ENCODE measurements at places on chromosomes 1 and 21.

GRCh38 chr1:11456965-11457364 is 22.0 kb upstream of the DISP3 start:
- DNase-seq: no peak

DNA sequence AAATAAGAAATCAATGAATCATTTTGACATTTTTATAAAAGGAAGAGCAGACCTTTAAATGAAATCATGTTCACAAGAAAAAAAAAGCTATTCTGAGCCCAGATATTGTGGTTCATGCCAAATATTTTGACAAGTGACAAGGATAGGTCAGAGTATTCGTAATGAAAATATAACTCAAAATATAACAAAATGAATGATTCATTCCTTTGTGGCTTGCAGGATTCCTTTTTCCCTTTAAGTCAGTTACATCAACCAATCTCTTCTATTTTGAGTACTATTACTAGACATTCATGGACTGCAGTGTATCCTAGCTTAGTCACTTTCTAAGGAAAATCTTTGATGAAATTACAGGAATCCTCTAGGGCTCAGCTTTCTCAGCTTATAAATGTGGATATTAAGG is 188.7 kb downstream of the COL11A1 start:
- peak; percentile 26 for DNase-seq

DNA sequence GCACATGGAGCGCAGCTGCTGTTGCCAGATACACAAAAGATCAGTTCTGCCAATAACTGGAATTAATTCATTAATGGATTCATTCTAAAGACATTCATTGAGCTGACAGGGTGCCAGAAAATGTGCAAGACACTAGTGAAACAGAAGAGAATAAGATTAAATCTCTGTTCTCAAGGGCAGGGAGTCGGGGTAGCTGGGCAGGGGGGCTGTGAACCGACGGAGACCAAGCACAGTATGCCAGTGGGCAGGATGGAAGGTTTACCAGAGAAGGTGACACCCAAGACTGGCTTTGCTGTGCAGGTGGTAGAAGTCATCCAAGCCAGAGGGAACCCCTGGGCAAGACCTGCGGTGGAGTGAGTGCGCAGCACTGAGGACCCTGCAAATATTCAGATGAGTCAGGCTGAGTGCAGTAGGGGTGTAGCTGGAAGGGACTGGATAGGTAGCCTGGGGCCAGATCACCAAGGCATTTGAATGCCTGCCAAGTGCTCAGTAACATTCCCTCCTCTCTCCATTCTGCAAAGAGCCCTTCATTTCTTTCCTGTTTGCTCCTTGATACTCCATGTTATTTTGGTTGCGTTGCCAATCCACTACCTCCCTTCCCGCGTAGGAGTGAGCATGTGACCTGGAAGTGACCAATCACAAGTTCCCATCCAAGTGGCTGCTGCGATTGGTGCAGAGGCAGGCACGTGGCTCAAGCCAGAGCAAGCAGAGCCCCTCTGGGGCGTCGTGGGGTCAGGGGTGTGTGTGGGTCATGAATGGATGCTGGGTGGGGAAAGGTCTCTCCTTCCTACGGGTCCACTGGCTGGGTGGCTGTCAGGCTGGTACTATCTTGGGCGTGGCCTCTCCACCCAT is 413.1 kb downstream of the PTPRU start:
- DNase-seq: no peak

DNA sequence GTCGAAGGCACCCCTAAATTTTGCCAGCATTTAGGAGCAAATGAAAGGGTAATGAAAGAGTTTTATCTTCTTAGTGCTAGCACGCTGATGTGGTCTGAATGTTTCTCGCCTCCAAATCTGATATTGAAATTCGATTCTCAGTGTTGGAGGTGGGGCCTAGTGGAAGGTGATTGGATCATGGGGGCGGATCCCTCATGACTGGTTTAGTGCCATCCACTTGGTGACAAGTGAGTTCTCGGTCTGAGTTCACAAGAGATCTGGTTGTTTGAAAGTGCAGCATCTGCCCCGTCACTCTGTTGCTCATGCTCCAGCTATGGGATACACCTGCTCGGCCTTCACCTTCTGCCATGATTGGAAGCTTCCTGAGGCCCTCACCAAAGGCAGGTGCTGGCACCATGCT is 75.1 kb upstream of the ZBTB40 start:
- DNase-seq: no peak

DNA sequence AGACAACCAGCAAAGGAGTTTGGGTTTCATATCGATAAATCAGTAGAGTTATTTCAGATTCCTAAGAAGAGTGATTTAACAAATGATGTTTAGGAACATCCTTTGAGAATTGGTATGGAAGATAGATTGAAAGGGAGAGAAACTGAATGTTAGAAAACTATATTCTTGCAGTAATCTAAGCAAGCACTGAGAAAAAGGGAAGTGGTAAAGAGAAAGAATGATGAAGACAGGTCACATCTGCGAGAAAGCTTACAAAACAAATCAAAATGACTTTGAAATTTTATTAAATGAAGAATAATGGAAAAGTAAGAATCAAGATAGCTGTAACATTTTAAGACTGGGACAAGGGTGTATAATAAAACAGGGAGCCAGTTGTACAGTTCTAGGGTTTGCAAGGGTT is 177.0 kb downstream of the HS2ST1 start:
- no peak for DNase-seq

DNA sequence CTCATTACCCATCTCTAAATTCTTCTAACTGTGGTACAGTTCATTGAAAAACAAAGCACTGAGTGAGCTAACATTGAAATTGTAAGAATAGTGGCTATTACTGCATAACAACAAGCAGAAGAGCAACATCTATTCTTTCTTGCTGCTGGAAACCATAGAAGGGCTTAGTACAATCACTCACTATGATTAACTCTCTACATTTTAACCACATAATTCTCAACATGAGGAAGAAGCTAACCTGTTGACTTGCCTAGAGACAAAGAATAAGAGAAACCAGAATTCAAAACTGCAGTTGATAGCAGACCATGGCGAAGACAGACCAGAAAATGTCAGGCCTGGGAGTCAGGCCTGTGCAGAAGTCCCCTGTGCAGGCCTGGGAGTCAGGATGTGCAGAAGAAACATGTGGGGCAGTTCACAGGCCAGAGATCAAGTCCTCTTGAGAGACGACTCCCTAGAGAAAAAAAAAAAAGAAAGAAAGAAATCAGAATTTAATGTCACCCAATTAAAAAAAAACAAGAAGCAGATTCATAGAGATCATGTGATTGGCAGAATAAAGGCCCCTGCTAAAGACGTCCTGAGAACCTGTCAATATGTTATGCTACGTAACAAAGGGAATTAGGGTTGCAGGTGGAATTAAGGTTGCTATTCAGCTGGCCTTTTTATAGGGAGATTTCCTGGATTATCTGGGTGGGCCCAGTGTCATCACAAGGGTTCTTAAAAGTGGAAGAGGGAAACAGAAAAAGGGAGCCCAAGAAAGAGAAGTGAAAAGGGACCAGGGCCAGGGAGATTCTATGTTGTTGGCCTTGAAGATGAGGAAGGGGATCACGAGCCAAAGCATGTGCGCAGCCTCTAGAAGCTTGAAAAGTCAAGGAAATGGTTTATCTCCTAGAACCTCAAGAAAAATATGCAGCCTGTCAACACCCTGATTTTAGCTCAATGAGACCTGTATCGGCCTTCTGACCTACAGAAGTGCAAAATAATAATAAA is 94.9 kb downstream of the MRPL39 start:
- no peak for DNase-seq

GRCh38 chr1:12249181-12249580 is 19.4 kb downstream of the VPS13D start:
- DNase-seq: no peak

DNA sequence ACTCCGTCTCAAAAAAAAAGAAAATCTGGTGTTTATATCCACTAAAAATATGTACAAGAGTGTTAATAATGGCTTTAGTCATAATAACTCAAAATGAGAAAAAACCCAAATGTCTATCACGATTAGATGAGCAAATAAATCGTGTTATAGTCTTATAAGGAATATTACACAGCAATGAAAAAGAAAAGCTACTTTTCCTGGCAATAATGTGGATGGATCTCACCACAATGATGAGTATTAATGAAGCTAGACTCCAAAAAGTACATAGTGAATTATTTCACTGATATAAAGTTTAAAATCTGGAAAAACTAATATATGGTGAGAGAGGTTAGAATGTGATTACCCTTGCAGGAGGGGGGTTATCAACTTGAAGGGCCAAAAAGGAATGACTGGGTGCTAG is 9.7 kb downstream of the CD244 start:
- no peak for DNase-seq

GRCh38 chr21:44012474-44013379 is 618 bp downstream of the TRAPPC10 start:
- no peak for DNase-seq

GRCh38 chr1:69459244-69459643 is 108.5 kb upstream of the LRRC7 start:
- DNase-seq: no peak
